ENCODE measurements at places on chromosomes 6 and 20.

GRCh38 chr6:41306187-41306854 is 19.8 kb upstream of the TREM1 start:
- DNase-seq: peak; percentile 39

- DNase-seq: no peak
Measured at GRCh38 chr6:53701333-53702218, 36.0 kb upstream of the KLHL31 start.

DNA sequence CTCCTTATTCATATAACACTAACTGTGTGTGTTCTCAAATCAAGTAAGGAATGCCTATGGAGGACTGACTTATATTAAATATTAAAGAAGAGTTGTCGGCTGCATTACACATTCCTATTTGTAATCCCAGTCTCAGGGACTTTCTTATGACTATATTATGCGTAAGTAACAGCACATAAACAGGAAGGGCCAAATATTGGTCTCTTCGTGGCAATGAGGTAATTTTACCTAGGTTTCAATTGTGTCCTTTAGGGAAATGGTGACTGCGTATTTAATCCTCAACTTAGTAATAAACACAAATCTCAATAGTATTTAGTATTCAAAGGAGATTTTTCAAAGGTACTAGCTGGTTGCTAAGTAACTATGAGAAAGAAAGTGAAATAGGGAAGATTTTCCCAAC is 22.8 kb upstream of the EPM2A start:
- DNase-seq: no peak

GRCh38 chr20:4297127-4297826 is 281.9 kb upstream of the RNF24 start:
- no peak for DNase-seq

DNA sequence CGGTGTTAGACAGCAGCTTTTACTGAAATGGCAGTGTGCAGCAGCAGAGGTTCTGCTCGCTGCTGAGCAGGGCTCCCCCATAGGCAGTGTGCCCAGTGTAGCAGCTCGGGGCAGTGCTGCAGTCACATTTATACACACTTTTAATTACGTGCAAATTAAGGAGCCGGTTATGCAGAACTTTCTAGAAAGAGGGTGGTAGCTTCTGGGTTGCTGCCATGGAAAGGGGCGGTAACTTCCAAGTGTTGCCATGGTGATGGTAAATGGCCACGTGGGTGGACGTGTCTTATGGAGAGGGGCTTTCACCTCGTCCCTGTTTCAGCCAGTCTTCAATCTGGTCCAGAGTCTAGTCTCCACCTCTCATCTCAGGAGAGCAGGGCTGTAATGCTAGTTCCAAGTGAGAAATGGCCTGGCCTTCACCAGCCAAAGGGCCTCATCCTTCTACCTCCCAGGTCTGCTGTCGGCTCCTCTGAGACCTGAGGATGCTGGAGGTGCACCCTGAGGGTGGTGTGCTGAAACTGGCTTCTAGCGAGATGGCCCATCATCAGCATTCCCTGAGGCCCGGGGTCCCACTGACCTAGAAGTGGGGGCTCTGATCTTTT is 180.5 kb upstream of the PMEPA1 start:
- no peak for DNase-seq
